ENCODE measurements at places on chromosomes 11 and 22.

GRCh38 chr11:125502198-125502597, 6.1 kb upstream of the FEZ1 start:
- DNase-seq, result no peak

GRCh38 chr11:33703234-33703633, 2.6 kb upstream of the C11orf91 start:
- DNase-seq, result no peak

DNA sequence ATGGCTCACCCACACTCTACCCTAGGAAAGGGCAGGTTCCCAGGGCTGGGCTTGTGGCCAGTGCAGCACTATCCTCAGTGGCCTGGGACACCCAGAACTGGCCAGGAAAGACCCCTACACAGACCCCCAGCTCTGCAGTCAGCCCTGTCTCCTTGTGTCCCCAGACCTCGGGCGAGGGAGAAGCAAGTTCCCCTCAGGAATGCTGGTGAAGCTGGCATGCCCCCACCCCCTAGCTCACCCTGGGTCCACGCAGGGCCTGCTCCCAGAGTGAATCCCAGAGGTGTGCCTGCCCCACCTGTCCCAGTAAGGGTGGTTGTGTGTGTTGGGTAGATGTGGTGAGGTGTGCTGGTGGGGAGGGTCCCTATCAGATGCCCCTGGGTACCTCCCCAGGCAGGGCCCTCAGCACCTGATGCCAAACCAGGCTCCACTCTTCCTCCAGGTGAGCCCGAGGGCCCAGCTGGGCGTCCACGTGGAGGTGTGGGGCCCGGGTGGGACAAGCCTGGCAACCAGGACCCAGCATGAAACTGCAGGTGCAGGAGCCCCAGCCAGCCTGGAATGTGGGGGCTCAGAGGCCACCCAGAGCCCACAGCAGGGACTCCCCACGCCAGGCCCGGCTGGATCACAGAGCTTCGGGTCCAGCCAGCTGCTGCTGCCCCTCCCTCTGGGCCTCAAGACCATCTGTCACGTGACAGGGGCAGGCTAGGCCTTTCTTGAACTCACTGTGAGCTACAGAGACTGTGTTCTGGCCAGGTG, 48.4 kb upstream of the KCNQ1OT1 start:
- no peak for DNase-seq

DNA sequence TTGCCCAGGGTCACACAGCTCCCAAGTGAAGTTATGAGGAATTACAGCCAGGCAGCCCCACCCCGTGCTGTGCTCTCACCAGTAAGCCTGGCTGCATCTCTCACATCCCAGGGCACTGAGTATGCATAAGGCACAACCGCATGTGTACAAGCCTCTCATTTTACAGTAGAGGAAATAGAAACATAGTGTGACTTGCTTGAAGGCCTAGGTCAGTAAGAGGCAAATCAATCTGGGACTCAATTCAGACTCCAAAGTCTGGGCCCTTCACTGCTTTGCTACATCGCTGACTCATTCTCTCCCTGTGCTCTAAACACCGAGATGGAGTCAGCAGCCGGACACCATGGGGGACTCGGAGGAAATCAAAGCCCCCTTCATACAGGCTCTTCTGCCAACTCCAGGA, 7.9 kb downstream of the ABTB2 start:
- DNase-seq, result no peak

DNA sequence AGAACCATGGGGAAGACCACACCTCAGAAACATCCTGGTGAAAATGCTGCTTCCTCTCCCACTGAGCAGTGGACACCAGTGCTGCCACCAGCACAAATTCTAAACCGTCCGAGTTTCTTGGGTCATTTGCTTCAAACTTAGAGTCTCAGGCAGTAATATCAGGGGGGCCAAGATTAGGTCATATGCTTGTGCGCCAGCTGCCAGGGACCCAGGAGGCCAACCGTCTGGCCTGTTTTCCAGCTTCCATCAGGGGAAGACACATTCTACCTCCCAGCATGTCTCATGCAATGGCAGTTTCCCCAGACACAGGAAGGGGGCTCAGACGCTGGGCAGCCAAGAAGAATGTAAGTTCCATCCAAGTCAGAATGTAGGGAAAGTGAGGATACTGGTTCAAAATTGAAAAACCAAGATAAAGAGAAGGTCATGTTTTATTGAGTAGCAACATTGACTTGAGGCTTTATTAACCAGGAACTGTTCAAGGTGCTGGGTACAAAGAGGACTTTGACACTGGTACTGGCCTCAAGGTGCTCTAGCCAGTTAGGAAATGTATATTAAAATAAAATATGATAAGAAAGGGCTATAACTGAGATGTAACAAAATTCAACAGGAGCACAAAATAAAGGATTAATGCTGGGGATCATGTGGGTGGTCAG, 59.7 kb upstream of the EED start:
- no peak for DNase-seq

DNA sequence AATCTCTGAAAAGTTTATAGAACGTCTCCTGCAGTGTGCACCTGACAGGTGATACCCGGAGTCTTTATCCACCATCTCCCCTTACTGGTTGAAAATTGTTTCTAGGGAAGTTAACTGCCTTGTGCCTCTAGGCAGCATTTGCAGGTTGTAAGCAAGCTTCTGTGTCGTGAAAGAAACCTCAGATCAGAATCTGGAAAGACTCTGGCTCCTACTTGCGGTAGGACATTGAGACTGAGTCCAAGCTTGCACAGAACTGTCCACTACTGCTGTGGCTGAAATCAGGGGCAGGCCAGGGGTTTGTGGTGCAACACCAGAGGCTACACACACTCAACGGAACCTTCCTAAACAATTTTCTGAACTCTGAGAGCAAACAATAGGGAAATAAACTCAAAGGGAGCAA, 34.8 kb upstream of the MYOD1 start:
- DNase-seq, result no peak

DNA sequence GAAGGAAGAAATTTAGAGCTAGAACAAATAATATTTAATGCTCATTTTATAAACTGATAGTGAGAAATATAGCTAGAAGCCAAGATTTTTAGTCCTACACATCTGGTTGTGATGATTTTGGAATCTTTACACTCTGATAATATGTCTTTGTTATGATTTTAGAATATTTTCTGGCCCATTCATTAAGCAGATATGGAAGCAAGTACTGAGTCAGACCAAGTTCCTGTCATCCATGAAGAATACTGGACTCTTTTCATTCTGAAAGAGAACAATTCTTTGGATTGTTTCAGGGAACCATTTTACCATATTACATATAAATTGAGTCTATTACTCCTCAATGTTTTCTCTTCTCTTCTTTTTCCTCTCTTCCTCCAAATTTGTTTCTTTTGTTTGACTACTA, 227.4 kb downstream of the TMEM135 start:
- DNase-seq, result no peak

DNA sequence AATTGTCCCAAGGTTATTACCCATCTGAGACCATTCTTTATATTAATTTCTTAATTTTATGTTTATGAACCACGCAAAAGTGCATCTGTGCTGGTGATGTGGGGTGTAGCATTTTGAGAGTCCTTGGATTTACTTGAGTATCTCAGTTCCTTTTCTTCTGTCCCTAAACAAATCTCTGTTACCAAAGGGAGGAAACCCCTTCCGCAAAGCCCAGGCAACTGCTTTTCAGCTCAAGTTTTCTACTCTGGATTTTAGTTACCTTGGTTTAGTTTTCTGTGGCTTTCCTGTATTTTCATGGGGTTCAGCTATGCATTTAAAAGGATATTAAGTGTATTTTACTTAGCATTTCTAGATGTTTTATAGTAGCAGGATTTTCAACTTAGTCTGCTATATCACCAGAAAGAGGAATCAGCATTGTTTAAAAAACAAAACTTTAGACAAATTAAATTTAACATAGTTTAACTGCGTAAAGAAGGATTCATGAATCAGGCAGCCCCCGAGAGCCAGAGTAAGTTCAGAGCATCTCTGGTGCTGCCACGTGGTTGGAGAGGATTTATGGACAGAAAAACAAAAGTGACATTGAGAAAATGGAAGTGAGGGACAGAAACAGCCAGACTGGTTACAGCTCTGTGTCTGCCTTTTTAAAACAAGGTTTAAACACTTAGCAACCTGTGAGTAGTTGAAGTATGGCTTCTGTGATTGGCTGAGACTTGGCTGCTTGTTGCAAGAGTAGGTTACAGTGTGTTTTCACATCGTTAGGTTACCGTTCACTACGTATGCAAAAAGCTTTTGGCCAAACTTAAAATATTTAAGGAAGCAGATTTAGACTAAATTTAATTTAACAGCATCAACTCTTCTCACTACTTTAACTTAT, 9.6 kb downstream of the ADM start:
- DNase-seq, result no peak

DNA sequence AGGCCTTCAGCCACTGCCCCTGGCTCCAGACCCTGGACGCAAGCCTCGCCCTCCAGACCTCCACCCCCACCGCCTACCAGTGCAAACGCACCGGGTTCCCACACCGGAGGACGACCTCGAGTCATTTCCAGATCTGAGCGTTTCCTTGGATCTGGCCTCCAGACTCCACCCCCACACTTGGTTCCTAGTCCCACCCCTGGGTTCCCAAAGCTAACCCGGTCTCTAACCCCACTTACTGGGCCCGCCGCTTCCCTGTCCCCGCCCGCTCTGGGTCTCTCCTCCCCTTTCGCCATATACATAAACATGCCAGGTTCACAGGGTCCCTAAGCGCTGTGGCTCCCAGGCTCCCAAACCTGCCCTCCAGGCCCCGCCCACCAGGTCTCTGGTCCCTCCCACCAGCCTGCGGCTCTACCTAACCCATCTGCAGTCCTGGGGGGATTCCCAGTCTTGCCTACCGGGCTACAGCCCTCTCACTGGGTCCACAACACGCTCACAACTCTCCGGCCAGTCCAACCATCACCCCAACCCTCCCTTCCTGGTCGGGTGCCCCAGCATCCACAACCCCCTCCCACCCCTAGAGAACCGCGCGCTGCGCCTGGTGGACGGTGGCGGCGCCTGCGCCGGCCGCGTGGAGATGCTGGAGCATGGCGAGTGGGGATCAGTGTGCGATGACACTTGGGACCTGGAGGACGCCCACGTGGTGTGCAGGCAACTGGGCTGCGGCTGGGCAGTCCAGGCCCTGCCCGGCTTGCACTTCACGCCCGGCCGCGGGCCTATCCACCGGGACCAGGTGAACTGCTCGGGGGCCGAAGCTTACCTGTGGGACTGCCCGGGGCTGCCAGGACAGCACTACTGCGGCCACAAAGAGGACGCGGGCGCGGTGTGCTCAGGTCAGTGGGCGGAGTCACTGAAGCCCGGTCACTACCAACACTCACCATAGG, 36.7 kb downstream of the CD6 start:
- no peak for DNase-seq
